ENCODE measurements at places on chromosomes 7 and 10. TPM values are rescaled to one million over a fixed set of nuclear protein-coding genes. Genes with fewer than 3 reads are reported as not detected.

DNA sequence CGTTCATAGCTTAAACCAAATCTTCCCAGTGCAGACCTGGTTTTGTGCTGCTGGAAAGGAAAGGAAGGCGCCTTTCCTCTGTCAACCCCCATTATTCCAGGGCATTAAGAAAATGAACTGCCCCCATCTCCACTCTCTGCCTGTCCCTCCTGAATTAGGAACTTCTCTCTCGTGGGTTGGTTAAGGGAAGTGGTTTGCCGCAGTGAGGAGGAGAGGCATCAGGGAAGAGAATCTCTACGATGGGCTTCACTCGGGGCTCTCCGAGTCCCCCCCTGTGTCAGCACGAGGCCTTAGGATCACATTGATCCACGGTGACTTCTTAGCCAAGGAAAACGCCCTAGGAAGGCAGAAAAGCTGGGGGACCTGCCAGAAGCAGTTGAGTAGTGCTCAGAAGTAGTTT is 53.9 kb upstream of the LYZL2 start:
- DNase-seq, result no peak

- no peak for DNase-seq
Measured at GRCh38 chr10:44243851-44244510, 140.9 kb downstream of the CXCL12 start.

DNA sequence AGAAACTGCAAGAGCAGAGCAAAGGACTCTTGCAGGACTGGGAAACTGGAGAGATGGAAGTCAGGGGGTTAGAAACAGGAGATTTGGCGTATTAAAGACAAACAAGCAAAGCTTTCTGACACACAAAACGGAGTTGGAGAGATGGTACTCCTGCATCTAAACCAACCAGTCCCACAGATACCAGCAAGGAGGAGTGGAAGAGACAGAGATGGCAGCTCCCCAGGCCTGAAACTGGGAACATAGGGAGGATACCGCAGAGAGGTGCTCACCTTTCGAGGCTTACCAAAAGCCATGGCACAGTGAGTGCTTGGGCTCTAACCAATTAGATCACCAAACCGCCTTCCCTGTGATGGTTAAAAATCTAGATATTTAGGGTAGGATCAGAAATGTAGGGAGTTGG is 4.8 kb upstream of the MBL2 start:
- no peak for DNase-seq

GRCh38 chr7:134787064-134787463 is 7.6 kb downstream of the CALD1 start:
- no peak for DNase-seq

DNA sequence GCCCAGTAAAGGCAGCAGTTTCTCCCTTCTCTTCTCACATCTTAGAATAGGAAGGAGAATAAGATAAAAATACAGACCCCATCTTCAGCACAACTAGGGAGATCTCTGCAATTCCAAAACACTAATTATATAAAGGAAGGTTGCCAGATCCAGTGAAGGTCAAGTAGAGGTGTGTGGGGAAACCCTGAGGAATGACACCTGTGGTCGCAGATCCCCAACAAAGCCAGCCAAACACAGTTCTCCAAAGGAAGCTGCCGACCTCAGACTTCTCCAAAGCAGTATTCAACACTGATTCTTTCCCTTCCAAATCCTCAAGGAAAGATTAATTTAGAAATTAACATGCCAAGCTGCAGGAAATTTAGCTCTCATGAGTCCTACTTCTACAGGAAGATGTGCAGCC is 62.9 kb upstream of the OIT3 start:
- DNase-seq, result no peak

DNA sequence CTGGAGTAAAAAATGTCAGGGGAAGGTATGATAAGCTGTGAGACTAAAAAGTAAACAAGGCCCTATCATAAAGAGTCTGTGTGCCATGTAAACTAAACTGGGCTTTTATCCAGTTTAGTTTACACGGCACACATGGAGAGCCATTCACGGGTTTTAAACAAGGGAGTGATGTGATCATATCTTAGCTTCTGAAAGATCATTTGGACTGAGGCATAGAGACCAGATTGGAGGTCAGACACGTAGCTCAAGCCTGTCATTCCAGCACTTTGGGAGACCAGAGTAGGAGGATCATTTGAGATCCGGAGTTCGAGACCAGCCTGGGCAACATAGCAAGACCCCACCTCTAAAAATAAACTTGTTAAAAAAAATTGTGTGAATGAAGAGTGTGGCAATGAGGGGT is 50.1 kb downstream of the SKIDA1 start:
- no peak for DNase-seq

- no peak for DNase-seq
Measured at GRCh38 chr7:135970682-135971365, 6.3 kb downstream of the MTPN start.

ORAI2 gene
- 4.2 TPM for total RNA-seq

CAMK2B gene
- 2.9 TPM for total RNA-seq

PRTFDC1 gene
- total RNA-seq, result 0.76 TPM

LRMDA gene
- 19.9 TPM for total RNA-seq

CYP2C19 gene
- 8.2 TPM for total RNA-seq

GLI3 gene
- 0.75 TPM for total RNA-seq

FAM25C gene
- not detected for total RNA-seq

EPHB6 gene
- total RNA-seq, result 4.9 TPM

ADAM22 gene
- 0.27 TPM for total RNA-seq
